Stimulated activated naive CD8-positive, alpha-beta T cell treated with anti-CD3 and anti-CD28 coated beads, Interleukin-15, Interleukin-2, amounts not matched to agents 100 U/mL and 50 U/mL, for 24 hours (primary cell): ENCODE measurements at places on chromosomes 12 and 14.

GRCh38 chr12:29655861-29656260 lies 127.9 kb downstream of the TMTC1 start:
- DNase-seq, result no peak

DNA sequence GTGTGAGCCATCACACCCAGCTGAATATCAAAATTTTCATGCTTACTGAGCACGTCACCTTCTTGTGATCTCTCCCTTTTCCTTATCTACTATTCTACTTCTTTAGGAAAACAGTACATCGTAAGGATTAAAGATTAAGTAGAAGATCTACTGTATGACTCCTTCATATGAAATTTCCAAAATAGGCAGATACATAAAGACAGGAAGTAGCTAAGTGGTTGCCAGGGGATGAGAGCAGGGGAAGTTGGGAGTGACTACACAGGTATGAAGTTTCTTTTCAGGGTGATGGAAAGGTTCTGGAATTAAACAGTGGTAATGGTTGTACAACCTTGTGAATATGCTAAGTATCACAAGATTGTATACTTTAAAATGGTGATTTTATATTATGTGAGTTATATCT lies 36.5 kb upstream of the CERS5 start:
- no peak for DNase-seq

GRCh38 chr12:124744659-124745464 lies 118.8 kb downstream of the SCARB1 start:
- DNase-seq, result no peak

GRCh38 chr12:49741882-49742620 lies 694 bp downstream of the TMBIM6 start:
- peak; percentile 89 for DNase-seq

- DNase-seq, result no peak
These were observed 101.1 kb downstream of the DACT1 start for GRCh38 chr14:58738876-58739275.

- no peak for DNase-seq
These were observed 75.9 kb upstream of the AMIGO2 start for GRCh38 chr12:47155457-47156166.

- DNase-seq, result no peak
These were observed 671.5 kb upstream of the TMEM132C start for GRCh38 chr12:127595506-127595905.

GRCh38 chr14:90819734-90820393 lies 3.6 kb upstream of the TTC7B start:
- DNase-seq, result no peak

GRCh38 chr12:94174576-94174975 lies 26.2 kb downstream of the PLXNC1 start:
- peak; percentile 57 for DNase-seq

GRCh38 chr14:106831322-106831720 lies 1304.9 kb downstream of the TMEM121 start:
- peak; percentile 79 for DNase-seq

DNA sequence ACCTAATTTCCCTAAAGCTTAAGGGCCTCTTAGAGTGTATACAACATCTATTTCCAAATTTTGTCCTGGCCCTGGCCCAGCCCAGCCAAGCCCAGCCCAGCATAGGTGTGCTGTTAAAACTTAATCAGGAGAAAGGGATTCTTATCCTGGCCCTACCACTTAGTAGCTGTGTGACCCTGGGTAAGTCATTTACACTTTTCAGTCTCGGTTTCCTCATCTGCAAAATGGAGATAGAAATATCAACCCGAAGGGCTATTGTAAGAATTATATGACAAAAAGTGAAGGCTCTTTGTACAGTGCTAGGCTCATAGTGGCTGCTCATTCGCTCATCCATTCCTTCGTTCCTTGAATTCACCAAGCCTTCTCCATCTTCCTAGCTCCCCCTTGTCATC lies 442 bp downstream of the ERG28 start:
- no peak for DNase-seq

DNA sequence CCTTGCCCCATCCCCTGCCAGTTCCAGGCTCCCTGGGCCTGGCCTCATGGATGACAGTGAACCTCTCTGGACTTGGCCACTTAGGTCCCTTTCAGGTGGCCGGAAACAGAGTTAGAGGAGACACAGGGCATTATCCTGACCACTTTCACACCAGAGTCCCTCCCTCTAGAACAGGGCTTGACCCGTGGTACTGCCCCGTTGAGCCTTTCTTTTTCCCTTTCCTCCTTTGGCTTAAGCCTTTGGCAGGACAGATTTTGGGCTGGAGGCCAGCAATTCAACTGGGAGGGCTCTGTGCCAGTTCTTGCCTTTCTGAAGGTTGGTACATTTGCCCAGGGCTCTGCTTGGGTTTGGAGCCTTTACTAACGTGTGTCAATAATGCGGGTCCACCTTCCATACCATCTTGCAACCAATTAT lies 22.8 kb downstream of the TPCN1 start:
- DNase-seq, result no peak

- no peak for DNase-seq
These were observed 353 bp downstream of the BAG5 start for GRCh38 chr14:103562179-103562428.

- DNase-seq, result no peak
These were observed 11.3 kb upstream of the EDDM3A start for GRCh38 chr14:20734430-20734806.

DNA sequence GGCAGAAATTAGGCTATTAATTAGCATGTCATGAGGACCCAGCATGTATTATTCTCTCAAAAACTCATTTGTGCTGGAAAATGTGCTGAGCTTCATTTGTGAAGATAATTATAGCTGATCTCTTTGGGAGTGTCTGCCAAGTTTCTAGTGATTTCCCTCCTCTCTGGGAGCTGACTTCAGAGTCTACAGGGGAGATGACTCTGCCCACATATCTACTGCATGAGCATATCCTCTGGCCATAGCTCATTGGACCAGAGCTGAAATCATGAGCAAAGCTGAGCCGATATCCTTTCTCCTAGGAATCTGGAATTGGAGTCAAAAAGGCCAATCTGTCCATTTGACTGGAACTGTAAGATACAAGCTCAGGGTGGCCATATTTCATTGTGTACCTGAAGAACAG lies 5.9 kb downstream of the CCDC198 start:
- no peak for DNase-seq

- no peak for DNase-seq
These were observed 152.2 kb upstream of the SLC38A2 start for GRCh38 chr12:46524778-46525177.

DNA sequence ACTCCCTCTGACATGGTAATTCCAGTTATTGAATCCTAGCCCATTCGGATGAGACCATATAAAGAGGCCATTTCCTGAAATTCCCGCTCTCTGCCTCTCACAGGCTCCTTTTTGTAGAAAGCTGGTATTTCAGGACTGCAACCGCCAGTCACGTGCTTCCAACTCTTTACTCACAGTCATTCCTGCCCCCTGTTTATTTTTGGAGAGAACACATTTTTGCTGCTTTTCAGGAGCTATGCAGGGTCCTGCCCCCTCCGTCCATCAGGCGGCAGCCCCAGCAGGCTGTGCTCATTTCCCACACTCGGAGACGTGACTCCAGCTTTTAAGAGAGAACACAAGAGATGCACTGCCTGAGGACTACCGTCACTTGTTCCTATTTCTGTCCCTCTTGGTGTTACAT lies 26.8 kb downstream of the IFT43 start:
- DNase-seq, result no peak

DNA sequence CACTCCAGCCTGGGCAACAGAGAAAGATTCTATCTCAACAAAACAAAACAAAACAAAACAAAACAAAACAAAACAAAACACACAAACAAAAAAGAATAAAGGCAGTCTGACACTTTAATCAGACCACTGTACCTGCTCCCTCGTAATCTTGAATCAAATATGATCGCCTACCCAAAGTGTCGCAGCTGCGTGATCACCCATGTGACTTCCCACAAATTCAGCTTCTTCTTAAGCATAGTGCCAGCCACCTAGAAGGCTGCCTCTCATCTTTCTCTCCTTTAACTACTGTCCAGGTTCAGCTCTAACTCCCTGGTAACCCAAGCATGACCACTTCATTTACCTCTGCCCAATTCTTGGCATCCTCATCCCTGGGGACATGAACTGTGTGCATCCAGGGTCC lies 37.4 kb downstream of the FMNL3 start:
- no peak for DNase-seq

DNA sequence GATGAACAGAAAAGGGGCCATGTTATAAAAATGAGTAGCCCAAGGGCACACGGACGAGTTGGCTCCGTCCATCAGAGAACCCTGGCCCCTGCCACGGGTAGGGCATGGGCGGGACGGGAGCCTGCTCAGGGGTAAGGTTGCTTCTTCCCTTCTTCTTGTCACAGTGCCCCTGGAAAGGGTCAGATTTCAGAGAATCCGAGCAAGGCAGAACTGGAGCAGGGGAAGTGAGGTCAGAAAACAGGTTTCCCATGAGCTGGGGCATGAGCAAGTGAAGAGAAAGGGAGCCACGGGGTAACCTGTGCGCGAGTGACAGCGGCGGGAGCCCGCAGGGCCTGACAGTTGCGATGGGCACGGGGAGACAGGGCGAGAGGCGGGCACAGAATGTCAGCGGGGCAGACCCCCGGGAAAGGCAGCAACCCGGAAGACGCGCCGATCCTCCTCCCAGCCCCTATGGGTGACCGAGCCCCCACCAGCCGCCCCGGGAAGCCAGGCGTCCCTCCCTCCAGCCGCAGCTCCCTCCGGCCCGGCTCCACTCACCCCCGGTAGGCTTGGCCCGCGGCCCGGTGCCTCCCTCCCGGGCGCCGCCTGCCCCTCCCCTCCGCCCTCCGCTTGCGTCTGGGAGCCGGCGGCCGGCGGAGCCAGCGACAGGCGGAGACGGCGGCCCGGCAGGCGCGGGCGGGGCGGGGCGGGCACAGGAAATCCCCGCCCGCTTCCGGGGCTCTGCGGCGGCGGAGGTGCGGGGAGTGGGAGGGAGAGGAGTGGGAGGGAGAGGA lies at the start of gene ZNF641:
Gene ZNF641, minus strand, starts transcription at position 671 of the 773 bp plus-strand sequence. CDS start 2,829 bp downstream, outside the sequence.
- DNase-seq, result peak; percentile 79

DNA sequence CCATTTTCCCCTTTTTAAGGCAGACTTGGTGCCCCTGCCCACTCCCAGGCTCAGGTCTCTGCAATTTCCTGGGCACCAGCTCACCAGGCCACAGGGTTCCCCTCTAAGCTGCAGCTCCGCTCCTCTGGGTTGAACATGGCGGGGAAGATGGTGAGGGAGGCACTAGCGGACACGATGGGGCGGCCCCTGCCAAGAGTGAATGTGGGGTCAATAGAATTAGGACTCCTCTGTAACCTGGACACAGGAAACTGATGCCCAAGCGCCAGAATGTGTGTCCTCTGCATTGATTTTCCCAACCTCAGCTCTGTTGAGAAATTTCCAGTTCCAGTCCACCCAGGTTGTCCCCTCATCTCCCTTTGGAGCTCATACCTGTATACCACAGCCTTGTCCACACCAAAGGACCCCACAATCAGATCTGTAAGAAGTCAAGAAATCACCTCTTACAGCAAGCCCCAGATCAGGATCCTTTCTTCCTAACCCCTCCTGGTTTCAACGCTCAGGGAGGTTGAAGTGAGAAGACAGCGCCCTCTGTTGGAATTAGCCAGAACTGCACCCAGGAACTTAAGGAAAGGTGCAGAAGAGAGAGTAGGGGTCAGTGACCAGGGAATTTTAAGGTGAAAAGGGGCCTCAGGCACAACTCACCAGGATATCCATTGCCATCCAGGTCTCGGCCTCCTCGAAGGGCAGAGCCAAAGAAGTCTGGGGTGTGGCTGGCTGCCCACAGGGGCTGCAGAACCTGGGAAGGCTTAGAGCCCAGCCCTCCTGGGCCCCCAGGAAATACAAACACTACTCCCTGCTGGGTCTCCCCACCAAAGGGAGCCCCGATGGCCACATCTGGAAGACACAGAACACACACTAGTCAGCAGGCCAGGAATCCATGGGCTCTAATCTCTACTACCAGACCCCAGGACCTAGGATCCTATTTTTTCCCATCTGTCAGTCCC lies 14.7 kb downstream of the ITGA5 start:
- DNase-seq, result peak; percentile 71

DNA sequence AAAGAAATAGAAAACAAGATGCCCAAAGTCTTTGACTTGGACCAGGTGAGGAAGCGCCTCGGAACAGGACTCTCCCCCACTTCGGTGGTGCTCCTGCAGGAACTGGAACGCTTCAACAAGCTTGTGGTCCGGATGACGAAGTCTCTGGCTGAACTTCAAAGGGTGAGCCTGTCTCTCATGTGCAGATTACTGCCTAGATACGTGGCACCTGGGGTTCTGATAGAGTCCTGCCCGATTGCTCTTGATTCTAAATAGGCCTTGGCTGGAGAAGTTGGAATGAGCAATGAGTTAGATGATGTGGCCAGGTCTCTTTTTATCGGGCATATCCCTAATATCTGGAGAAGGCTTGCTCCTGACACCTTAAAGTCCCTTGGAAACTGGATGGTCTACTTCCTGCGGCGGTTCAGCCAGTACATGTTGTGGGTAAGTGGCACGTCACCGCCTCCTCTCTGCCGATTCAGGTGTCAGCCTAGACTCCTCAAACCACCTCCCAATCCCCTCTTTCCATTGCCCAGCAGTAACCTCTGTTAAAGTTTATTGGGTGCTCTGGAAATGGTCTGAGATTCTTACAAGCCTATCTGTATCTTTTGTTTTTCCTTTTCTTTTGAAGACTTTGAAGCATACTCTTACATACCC lies 40.8 kb downstream of the CCDC92 start:
- DNase-seq, result peak; percentile 31

DNA sequence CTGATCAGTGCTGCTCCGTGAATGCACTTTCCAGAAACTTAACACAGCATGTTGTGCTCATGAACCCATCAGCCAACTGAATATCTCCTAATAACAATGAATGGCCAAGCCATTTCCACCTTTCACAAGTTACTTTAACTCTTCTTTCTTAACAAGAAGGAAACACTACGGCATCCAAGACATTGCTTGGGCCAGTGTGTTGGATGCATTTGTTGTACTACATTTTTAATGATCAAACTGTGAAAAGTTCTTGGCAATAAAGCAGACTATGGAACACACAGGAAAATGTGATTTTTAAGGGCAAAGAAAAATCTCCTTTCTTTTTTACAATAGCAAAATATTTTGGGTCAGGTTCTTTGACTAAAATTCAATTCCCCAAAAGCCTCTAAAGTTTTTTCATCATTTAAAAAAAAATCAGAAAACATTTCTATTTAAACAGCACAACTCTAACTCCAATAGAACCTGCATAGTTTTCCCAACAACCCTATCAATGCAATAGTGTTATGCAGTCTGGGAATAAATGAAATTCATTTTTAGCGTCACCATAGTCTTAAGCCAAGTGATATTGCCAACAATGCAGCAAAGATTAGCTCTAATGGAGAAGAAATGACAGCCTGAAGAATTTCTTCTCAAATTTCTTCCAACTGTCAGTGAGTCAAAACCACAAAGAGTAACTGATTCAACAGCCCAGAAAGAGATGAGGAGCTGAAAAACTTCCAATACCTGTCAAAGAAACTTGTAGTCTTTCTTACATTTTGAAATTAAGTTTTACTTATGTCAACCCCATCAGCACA lies 50.7 kb upstream of the PTPRR start:
- DNase-seq, result no peak
